A549 treated with ZK216348 at 1 μM for 4 hours (cell line): ENCODE measurements at places on chromosomes 2 and 18. TPM values are rescaled to one million over a fixed set of nuclear protein-coding genes. Genes with fewer than 3 reads are reported as not detected.

Gene RAB27B
- total RNA-seq, result 10.2 to 14.7 TPM (median 12.6 TPM) in 5 replicates

Gene NMUR1
- not detected in 5 replicates for total RNA-seq

Gene SFT2D3
- 3.8 to 6.9 TPM (median 6.0 TPM) in 5 replicates for total RNA-seq

Gene DNAH6
- 0.01 to 0.44 TPM in 2 of 5 replicates, not detected in the others for total RNA-seq

Gene PER2
- 3.8 to 6.2 TPM (median 5.7 TPM) in 5 replicates for total RNA-seq

Gene DSG3
- total RNA-seq, result not detected in 5 replicates

Gene SFTPB
- 0.11 to 0.14 TPM in 2 of 5 replicates, not detected in the others for total RNA-seq

Gene SRD5A2
- 0.04 to 0.06 TPM (median 0.06 TPM) in 3 of 5 replicates, not detected in the others for total RNA-seq

Gene MROH2A
- 0.18 to 0.22 TPM in 2 of 5 replicates, not detected in the others for total RNA-seq

Gene SLC38A11
- not detected in 5 replicates for total RNA-seq

Gene OSR1
- 5.8 to 9.3 TPM (median 6.5 TPM) in 5 replicates for total RNA-seq

Gene C2orf66
- 0.11 TPM in 1 of 5 replicates, not detected in the others for total RNA-seq

Gene ASXL3
- not detected in 5 replicates for total RNA-seq

Gene TTN
- under 0.01 to 0.01 TPM (median under 0.01 TPM) in 5 replicates for total RNA-seq

Gene ACKR3
- total RNA-seq, result 12.0 to 26.8 TPM (median 19.4 TPM) in 5 replicates

Gene C2orf92
- total RNA-seq, result 0.54 to 1.1 TPM (median 0.66 TPM) in 5 replicates

Gene TUBA4B
- total RNA-seq, result 0.26 to 0.33 TPM (median 0.27 TPM) in 3 of 5 replicates, not detected in the others

Gene SP5
- not detected in 5 replicates for total RNA-seq

Gene SPRED2
- 24.1 to 34.9 TPM (median 32.5 TPM) in 5 replicates for total RNA-seq

Gene E2F6
- total RNA-seq, result 23.3 to 28.4 TPM (median 25.0 TPM) in 5 replicates

Gene SGO2
- total RNA-seq, result 7.8 to 15.8 TPM (median 14.9 TPM) in 5 replicates

Gene LMAN2L
- 19.3 to 24.3 TPM (median 21.9 TPM) in 5 replicates for total RNA-seq

Gene CNDP1
- total RNA-seq, result not detected in 5 replicates

Gene TTC32
- 10.7 to 18.3 TPM (median 12.3 TPM) in 5 replicates for total RNA-seq

Gene CCDC121
- 2.7 to 4.6 TPM (median 4.0 TPM) in 5 replicates for total RNA-seq

Gene UGT1A4
- not detected in 5 replicates for total RNA-seq

Gene RBM44
- 0.13 to 0.66 TPM (median 0.29 TPM) in 5 replicates for total RNA-seq

Gene PROKR1
- total RNA-seq, result not detected in 5 replicates

Gene ARHGAP28
- 0.08 to 0.43 TPM (median 0.11 TPM) in 3 of 5 replicates, not detected in the others for total RNA-seq

Gene PTPN18
- total RNA-seq, result 26.8 to 33.1 TPM (median 30.8 TPM) in 5 replicates

Gene GPR35
- 0.34 to 1.6 TPM (median 1.1 TPM) in 5 replicates for total RNA-seq

Gene PHOSPHO2
- total RNA-seq, result 2.0 to 3.5 TPM (median 2.5 TPM) in 5 replicates

Gene REEP1
- 0.68 to 1.3 TPM (median 1.0 TPM) in 5 replicates for total RNA-seq

Gene RFTN2
- total RNA-seq, result not detected in 5 replicates

Gene QPCT
- total RNA-seq, result 16.7 to 20.7 TPM (median 18.6 TPM) in 5 replicates

Gene SLC35F6
- 30.8 to 39.4 TPM (median 38.7 TPM) in 5 replicates for total RNA-seq

Gene CGREF1
- total RNA-seq, result 5.3 to 8.5 TPM (median 7.8 TPM) in 5 replicates

Gene TSN
- 55.0 to 92.9 TPM (median 60.7 TPM) in 5 replicates for total RNA-seq

Gene HNMT
- total RNA-seq, result 0.36 to 2.4 TPM (median 1.3 TPM) in 5 replicates

Gene UGT1A9
- total RNA-seq, result 3.7 to 7.2 TPM (median 5.0 TPM) in 5 replicates

Gene GAD1
- 0.49 to 0.60 TPM (median 0.54 TPM) in 5 replicates for total RNA-seq

Gene BOLL
- not detected in 5 replicates for total RNA-seq

Gene SERPINB10
- not detected in 5 replicates for total RNA-seq

Gene XDH
- 0.74 to 1.3 TPM (median 1.2 TPM) in 5 replicates for total RNA-seq

Gene CTLA4
- not detected in 5 replicates for total RNA-seq

Gene NLRC4
- 0.05 TPM in 1 of 5 replicates, not detected in the others for total RNA-seq

Gene TSPYL6
- not detected in 5 replicates for total RNA-seq

Gene UPP2
- total RNA-seq, result not detected in 5 replicates

Gene RBBP8
- total RNA-seq, result 21.4 to 38.1 TPM (median 24.4 TPM) in 5 replicates

Gene HRH4
- total RNA-seq, result not detected in 5 replicates

Gene LOXL3
- 0.27 to 1.1 TPM (median 0.58 TPM) in 5 replicates for total RNA-seq

Gene GKN1
- total RNA-seq, result 0.32 to 1.1 TPM (median 0.74 TPM) in 5 replicates

Gene LYG1
- 0.97 to 2.5 TPM (median 2.4 TPM) in 5 replicates for total RNA-seq

Gene HOXD9
- total RNA-seq, result 1.2 to 1.8 TPM (median 1.8 TPM) in 5 replicates

Gene STEAP3
- total RNA-seq, result 32.7 to 55.4 TPM (median 48.8 TPM) in 5 replicates

Gene DNAH7
- total RNA-seq, result 0.59 to 1.4 TPM (median 1.2 TPM) in 5 replicates

Gene TRABD2A
- 7.9 to 12.9 TPM (median 12.4 TPM) in 5 replicates for total RNA-seq
